Activated T-cell treated with anti-CD3 and anti-CD28 coated beads, Interleukin-2, amount 50 U/mL, for 24 hours (primary cell): ENCODE measurements at places on chromosomes 1 and 21.
A peak's percentile ranks its signal among the peaks of the same experiment; 100 is the strongest.

DNA sequence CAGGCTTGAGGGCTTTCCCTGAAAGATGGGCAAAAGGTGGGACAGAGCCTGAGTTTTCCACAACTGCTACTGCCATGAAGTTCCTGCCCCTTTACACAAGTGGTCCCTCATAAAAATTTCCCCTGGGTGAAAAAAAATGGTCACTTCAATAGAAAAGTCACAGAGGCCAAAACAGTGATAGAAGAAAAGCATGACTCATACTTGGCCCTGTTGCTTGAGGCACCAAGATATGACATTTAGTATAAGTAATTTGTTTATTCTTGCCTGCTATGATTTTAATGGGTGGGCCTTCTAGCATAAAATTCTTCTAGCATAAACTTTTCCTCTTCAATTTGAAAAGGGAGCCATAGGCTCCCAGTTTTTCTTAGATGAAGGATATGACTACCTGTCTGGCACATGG is 280.2 kb downstream of the DPYD start:
- peaks cover 26% of the 10 kb centered on the region for H3K36me3 ChIP-seq
- no peak overlapping the region for H3K27ac ChIP-seq
- no peaks in the 10 kb centered on the region for H3K27me3 ChIP-seq
- H3K4me1 ChIP-seq = no peaks in the 10 kb centered on the region

DNA sequence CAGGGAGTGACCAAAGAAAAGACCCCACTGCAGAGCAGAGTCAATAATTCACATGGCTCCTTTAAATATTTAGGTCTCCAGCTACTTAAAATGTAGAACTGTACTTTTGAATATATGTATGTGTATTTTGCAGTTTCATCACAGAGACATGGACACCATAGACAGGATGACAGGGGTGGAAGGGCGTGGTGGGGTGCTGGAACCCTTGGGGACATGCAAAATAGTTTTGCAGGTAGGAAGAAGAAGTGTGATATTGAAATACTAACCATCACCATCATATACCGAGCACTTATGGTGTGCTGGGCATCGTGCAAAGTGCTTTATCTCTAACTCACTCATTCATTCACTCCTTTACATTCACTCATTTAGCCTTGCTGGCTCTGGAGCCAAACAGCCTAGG is 72.5 kb upstream of the IGSF21 start:
- peaks cover 8% of the 10 kb centered on the region for H3K4me1 ChIP-seq
- H3K27ac ChIP-seq = no peak overlapping the region
- H3K4me3 ChIP-seq = no peak overlapping the region
- peaks cover 22% of the 10 kb centered on the region for H3K27me3 ChIP-seq

GRCh38 chr1:149848340-149849110 is 50.8 kb upstream of the BOLA1 start:
- H3K27me3 ChIP-seq = no peaks in the 10 kb centered on the region
- H3K27ac ChIP-seq = peak overlapping the region; percentile 93
- H3K4me1 ChIP-seq = peaks cover 56% of the 10 kb centered on the region
- H3K36me3 ChIP-seq = peaks cover 47% of the 10 kb centered on the region
- no peak for DNase-seq
- H3K4me3 ChIP-seq = peak overlapping the region; percentile 86

- H3K27me3 ChIP-seq = no peaks in the 10 kb centered on the region
- no peaks in the 10 kb centered on the region for H3K4me1 ChIP-seq
- H3K4me3 ChIP-seq = no peak overlapping the region
- no peak for DNase-seq
Measured at GRCh38 chr1:238006779-238007178, 116.1 kb upstream of the ZP4 start.

DNA sequence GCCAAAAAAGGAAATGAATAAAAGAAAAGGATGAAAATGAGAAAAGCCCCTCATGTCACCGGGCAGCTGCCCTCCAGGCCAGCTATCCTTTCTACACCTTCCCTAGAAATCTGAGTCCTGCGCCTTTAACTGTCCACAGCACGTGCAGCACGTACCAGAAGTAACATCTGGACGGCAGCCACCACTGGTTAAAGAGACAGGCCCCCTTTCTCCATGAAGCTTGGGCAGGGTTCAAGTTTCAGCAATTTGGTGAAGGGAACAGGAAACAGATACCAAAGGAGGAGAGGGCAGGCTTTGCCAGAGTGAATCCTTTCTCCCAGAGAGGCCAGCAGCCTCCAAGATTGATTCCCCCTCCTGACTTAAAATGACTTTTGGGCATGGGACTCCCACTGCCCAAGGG is 3.6 kb upstream of the KIAA2013 start:
- no peak overlapping the region for H3K27ac ChIP-seq
- H3K36me3 ChIP-seq = peaks cover 3% of the 10 kb centered on the region
- peaks cover 14% of the 10 kb centered on the region for H3K4me1 ChIP-seq
- no peaks in the 10 kb centered on the region for H3K27me3 ChIP-seq
- DNase-seq = no peak

DNA sequence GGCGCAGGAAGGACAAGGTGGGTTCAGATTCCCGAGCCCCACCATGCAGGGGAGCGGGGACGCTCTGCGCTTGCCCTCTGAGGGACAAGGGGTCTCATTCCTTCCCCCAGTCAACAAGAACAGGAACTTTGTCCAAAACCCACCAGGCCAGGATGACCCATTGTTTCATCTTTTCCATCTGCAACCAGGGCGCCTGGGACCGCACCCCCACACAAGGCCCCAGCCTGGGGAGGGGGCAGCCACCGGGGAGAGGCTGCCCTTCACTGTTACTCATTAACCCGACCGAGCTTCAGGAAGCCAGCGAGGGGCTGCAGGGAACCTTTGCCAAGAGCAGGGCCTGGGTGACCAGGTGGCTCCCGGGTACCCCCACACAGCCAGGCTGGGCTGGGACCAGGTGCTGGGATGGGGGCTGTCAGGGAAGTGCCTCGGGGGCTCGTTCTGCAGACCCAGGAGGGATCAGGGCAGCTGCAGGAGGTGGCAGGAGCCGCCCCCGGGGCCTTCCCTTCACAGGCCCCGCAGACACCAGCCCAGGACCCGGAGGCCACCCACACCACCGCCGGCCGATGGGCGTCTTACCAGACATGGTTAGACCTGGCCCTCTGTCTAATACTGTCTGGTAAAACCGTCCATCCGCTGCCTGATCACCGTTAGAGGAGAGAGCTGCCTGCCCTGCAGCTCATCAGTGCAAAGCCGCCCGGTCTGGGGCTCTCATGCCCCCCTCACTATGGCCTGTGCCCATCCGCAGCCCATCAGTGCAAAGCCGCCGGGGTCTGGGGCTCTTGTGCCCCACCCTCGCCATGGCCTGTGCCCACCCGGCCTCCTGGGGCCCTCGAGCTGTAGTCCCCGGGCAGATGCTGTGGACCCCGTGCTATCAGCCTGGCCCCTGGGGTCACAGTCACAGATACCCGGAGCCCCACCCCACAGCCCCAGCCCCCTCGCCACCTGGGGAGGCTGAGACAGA is 4.9 kb upstream of the TTLL10 start:
- H3K4me1 ChIP-seq = peaks cover 18% of the 10 kb centered on the region
- no peaks in the 10 kb centered on the region for H3K36me3 ChIP-seq
- H3K4me3 ChIP-seq = no peak overlapping the region
- DNase-seq = no peak
- H3K27me3 ChIP-seq = peaks cover 9% of the 10 kb centered on the region

- no peak overlapping the region for H3K4me3 ChIP-seq
- DNase-seq = no peak
- no peaks in the 10 kb centered on the region for H3K36me3 ChIP-seq
- H3K27me3 ChIP-seq = peaks cover 56% of the 10 kb centered on the region
- H3K4me1 ChIP-seq = peaks cover 58% of the 10 kb centered on the region
- no peak overlapping the region for H3K27ac ChIP-seq
Measured at GRCh38 chr1:200869376-200869752, 3.4 kb upstream of the GPR25 start.

DNA sequence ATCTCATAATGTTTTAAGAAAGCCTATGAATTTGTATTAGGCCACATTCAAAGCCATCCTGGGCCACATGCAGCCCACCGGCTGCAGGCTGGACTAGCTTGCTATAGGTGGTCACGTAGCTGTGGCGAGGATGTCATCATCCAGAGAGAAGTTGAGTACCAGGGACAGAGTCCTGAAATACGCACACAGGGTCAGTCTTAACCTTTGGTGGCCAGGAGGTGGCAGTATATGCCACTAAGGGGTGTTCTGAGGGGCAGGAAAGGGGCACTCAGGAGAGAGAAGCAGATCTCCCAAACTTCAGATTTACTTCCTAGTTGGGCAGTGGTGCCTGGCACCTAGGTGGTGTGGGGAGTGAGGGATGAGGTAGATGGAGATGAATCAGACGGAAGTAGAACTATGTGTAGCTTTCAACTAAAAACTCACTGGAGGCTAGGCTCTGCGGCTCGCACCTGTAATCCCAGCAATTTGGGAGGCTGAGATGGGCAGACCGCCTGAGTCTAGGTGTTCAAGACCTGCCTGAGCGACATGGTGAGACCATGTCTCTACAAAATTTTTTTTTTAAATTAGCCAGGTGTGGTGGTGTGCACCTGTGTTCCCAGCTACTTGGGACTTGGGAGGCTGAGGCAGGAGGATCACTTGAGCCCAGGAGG is 16.3 kb upstream of the CDK18 start:
- H3K27me3 ChIP-seq = peaks cover 70% of the 10 kb centered on the region
- H3K36me3 ChIP-seq = no peaks in the 10 kb centered on the region
- peaks cover 8% of the 10 kb centered on the region for H3K4me1 ChIP-seq
- peak; percentile 52 for DNase-seq
- no peak overlapping the region for H3K27ac ChIP-seq

GRCh38 chr1:159560599-159560998 is 24.8 kb upstream of the OR10J5 start:
- no peaks in the 10 kb centered on the region for H3K4me1 ChIP-seq
- peaks cover 12% of the 10 kb centered on the region for H3K27me3 ChIP-seq
- DNase-seq = no peak
- H3K36me3 ChIP-seq = no peaks in the 10 kb centered on the region
- no peak overlapping the region for H3K4me3 ChIP-seq

DNA sequence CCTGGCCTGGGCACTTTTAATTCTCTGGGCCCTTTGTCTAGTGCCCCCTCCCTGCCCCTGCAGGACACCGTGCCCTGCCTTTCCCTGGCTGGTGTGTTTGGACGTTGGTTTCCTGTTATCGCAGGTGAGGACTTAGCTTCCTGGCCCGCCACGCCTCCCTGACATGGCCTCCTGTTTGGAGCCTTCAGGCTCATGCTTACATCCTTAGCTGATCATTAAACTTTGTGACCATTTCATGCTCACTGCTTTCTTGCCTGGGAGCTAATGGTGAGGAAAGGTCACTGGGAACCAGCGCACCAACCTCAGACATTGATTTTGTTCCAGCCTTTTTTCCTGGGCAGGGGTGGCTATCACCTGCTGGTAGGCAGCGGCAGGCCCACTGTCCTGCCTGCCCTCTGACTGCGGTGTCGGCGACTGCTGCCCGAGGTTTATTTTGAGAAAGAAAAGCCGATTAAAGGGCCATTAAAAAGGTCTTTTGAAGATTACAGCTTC is 3.7 kb downstream of the PFKL start:
- H3K4me1 ChIP-seq = peaks cover 43% of the 10 kb centered on the region
- no peak overlapping the region for H3K4me3 ChIP-seq
- H3K36me3 ChIP-seq = peaks cover 40% of the 10 kb centered on the region
- no peaks in the 10 kb centered on the region for H3K27me3 ChIP-seq

- H3K27ac ChIP-seq = no peak overlapping the region
- H3K36me3 ChIP-seq = no peaks in the 10 kb centered on the region
- H3K4me3 ChIP-seq = no peak overlapping the region
Measured at GRCh38 chr1:108553905-108554304, 6.0 kb upstream of the EEIG2 start.

DNA sequence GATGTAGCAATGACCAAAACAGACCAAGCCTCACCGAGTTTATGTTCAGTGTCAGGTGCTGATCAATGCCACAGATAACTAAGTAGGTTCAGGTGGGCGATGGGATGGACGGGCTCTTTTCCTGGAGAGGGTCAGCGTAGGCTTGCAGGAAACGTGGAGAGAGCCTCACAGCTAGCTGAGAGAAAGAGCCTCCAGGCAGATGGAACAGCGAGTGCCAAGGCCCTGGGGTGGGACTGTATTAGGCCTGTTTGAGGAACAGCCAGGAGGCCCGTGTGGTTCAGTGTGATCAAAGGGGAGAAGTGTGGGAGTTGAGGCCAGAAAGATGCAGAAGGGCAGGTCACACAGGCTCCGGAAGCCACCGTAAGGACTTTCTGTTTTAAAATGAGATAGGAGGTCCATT is 7.3 kb upstream of the UTS2 start:
- H3K27ac ChIP-seq = no peak overlapping the region
- H3K4me3 ChIP-seq = no peak overlapping the region
- peaks cover 2% of the 10 kb centered on the region for H3K4me1 ChIP-seq
- DNase-seq = no peak
- no peaks in the 10 kb centered on the region for H3K27me3 ChIP-seq
- no peaks in the 10 kb centered on the region for H3K36me3 ChIP-seq

DNA sequence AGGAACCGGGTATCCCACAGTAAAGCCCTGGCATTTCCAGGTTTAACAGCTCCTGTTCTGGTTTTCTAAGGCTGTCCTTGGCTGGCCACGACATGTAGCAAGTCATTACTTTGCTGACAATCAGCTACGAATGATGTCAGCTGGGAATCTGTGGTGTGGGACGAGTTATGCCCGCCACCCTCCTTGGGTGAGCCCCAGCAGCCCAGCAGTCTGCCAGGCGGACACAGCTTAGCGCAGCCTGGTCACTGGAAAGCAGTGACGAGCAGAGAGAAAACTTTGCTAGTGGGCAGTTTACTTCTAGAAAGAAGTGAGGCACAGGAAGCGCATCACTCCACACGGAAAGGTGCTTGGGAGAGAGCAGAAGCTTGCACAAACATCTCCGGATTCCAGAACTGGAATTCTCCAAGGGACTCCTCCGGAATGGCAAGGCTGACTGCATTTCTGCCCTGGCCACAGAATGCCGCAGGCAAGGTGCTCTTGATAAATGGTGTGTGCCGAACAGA is 15.5 kb upstream of the ZNF436 start:
- H3K4me3 ChIP-seq = no peak overlapping the region
- no peaks in the 10 kb centered on the region for H3K27me3 ChIP-seq
- H3K27ac ChIP-seq = no peak overlapping the region
- no peak for DNase-seq
